ENCODE measurements at places on chromosomes 13 and 19. TPM values are rescaled to one million over a fixed set of nuclear protein-coding genes. Genes with fewer than 3 reads are reported as not detected.

The MAST3 gene
- total RNA-seq = 15.8 TPM

The PODNL1 gene
- 3.2 TPM for total RNA-seq

- peak; percentile 47 for DNase-seq
Measured at GRCh38 chr13:80048802-80049201, 292.1 kb downstream of the SPRY2 start.

GRCh38 chr13:90070362-90070761 lies 1277.1 kb upstream of the MIR17HG start:
- no peak for DNase-seq

- DNase-seq = no peak
Measured at GRCh38 chr13:110860983-110861382, 53.9 kb downstream of the ANKRD10 start.

- DNase-seq = no peak
Measured at GRCh38 chr13:91539286-91540157, 141.1 kb downstream of the GPC5 start.

The ZNF223 gene
- 4.2 TPM for total RNA-seq

The LGI4 gene
- 1.3 TPM for total RNA-seq

The ZNF135 gene
- total RNA-seq = 0.15 TPM

DNA sequence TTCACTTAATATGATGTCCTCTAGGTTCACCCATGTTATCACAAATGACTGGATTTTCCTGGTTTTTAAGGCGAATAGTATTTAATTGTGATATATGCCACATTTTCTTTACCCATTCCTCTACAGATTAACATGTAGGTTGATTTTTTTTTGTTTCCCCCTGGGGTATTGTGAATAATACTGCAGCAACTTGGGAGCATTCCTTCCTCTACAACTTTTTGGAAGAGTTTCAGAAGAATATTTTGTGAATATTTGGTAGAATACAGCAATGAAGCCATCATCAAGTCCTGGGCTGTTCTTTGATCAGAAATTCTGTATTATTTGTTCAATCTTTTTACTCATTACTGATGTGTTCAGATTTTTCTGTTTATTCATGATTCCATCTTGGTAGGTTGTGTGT lies 5.6 kb upstream of the ZNF331 start:
- DNase-seq = no peak

DNA sequence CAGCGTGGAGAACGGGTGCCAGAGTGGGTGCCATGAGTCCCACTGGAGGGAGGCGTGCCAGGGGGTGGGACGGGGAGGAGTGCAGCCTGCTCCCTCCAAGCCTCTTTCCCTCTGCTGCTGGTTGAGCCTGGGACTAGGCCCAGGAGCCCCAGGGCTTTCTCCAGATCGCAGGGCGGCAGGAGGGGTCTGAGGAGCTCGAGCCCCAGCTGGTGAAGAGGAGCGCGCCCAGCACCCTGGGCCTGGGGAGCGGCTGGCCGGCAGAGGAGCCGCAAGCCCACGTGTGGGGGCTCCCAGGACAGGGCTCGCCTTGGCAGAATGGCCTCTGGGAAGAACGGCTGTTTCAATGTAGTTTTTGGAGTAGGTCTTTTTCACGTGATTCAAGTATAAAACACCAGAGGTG lies 12.2 kb upstream of the DCUN1D2 start:
- DNase-seq = no peak

The MCEMP1 gene
- not detected for total RNA-seq

- no peak for DNase-seq
Measured at GRCh38 chr19:18063463-18063862, 23.3 kb downstream of the IL12RB1 start.

DNA sequence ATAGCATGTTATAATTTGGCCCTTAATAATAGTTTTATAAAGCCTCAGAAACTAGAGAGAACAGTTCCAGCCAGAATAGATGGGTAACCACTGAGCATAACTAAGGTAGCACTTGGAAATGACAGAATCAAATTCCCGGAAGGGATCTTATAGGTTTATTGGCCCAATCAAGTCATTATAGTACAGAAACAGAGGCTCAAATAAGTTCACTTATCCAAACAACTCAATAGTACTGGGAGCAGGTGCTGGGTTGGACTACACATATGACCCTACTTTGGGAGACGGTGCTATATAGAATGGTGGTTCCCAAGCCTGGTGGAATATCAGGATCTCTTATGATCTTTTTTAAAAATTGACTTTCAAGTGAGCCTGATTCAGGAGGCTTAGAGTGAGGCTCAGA lies 32.7 kb upstream of the OLFM4 start:
- no peak for DNase-seq

- no peak for DNase-seq
Measured at GRCh38 chr13:107960301-107960700, 255.0 kb downstream of the LIG4 start.

GRCh38 chr13:102328909-102329308 lies 72.9 kb downstream of the FGF14 start:
- no peak for DNase-seq

GRCh38 chr13:72004246-72004645 lies 137.2 kb upstream of the DACH1 start:
- no peak for DNase-seq

- DNase-seq = no peak
Measured at GRCh38 chr13:112812306-112813055, 122.6 kb downstream of the ATP11A start.

GRCh38 chr13:108496362-108497210 lies 132.8 kb upstream of the MYO16 start:
- no peak for DNase-seq

DNA sequence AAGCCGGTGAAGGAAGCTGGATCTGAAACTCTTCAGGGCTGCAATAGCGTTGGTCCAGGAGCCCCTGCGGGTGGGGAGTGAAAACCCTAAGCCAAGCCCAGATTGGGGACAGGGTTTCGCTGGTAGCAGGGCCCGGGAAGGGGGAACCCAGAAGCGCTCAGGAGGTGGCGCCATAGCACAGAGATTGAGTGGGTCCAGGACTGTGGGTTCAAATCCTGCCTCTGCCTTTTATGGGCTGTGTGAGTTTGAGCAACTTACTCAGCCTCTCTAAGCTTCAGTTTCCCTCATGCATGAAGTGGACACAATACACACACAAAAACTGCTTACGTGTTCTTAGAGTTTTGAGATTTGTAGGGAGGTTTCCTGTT lies 8.3 kb upstream of the SYCN start:
- DNase-seq = no peak

GRCh38 chr19:55216461-55217198 lies 7.3 kb upstream of the PTPRH start:
- peak; percentile 95 for DNase-seq

- DNase-seq = no peak
Measured at GRCh38 chr19:16141043-16141442, 2.4 kb upstream of the HSH2D start.

GRCh38 chr13:30787738-30788525 lies 52.6 kb downstream of the ALOX5AP start:
- DNase-seq = no peak

The C13orf42 gene
- total RNA-seq = not detected

The GIPC1 gene
- total RNA-seq = 205 TPM

The CEACAM3 gene
- not detected for total RNA-seq

DNA sequence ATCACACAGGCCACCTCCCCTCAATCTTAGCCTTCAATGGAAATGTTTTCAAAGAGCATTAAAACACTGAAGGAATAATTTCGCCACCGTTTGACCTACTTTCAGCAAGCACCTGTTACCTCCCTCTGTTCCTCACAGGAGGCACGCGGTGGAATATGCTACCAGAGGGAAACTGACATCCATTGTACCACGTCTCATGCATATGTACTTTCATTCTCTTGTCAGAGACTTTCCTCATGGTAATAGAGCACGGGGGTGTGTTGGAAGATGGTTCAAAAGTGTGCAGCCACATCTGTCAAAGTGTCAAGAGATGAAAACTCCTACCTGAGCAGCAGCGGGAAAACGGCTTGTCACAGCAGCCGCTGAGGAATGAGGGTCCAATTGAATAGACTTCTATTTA lies 143.4 kb downstream of the NALCN start:
- DNase-seq = no peak

DNA sequence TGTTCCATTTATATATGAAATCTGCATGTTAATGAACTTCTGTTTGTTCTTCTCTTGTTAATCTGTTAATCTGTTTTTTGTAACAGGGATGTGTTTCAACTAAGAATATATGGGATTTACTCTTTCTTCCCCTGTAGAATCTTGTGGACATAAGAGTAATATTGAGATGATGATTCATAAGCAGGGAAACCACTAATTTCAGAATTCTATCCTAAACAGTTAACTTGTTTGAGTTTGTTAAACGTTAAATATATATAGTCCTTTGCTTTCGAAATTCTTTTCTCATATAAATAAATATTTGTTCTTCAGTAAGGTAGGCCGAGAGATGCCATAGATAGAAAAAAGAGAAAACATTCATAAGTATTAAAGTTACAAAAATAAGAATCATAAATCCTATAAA lies 1052.2 kb upstream of the SPRY2 start:
- DNase-seq = no peak

DNA sequence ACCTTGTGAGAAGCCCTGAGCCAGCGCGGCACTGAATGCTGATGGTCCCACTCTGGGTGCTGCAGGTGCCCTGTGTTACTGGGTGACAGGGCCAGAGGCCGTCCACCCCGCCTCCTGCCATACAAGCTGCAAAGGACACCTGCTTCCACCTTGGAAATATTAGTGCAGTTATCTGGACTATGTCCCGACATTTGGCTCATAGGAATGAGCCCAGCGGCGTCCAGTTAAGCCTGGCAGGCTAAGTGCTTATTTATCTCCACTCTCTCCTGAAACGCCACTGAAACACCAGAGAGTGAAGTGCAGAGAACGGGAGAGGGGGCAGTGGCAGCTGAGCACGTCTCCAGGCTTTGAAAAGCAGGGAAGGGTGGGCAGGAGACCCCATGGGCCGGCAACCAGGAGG lies 145.8 kb downstream of the KDM4B start:
- DNase-seq = no peak

The GDF15 gene
- 17.2 TPM for total RNA-seq

The PDE4C gene
- 2.2 TPM for total RNA-seq

DNA sequence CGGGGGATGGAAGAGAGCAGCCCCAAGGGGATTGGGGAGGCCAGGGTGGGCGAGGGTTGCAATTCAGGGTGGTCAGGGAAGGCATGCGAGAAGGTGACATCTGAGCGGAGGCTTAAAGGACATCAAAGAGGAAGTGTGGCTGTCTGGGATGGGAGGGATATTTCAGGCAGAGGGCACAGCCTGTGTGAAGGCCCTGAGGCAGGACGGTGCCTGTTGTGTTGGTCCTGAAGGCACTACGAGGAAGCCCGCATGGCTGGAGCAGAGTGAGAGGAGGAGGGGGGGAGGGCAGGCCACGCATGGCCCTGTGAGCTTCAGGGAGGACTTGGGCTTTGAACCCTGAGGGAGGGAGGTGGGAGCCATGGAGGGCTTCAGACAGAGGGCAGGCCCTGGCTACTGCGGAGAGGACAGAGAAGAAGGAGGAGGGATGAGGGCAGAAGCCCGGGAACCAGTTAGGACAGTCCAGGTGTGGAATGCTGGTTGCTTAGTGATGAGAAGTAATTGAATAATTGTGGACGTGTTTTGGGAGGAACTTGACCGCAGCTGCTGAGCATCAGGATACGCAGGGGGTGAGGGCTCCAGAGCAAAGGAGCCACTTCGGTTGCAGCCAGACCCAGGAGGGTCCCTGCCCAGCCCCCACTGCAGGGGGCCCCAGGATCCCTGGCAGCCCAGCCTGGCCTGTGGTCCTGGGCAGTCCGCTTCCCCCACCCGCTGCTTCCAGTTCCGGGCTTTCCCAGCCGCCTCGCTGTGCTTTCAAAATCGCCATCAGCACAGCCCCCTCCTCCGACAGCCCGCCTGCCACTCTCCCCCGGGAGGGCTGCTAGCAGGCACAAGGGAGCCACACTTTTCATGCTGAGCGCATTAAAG lies 6.2 kb downstream of the TLE6 start:
- peak; percentile 73 for DNase-seq

- DNase-seq = no peak
Measured at GRCh38 chr13:40061466-40062450, 406.3 kb downstream of the COG6 start.

DNA sequence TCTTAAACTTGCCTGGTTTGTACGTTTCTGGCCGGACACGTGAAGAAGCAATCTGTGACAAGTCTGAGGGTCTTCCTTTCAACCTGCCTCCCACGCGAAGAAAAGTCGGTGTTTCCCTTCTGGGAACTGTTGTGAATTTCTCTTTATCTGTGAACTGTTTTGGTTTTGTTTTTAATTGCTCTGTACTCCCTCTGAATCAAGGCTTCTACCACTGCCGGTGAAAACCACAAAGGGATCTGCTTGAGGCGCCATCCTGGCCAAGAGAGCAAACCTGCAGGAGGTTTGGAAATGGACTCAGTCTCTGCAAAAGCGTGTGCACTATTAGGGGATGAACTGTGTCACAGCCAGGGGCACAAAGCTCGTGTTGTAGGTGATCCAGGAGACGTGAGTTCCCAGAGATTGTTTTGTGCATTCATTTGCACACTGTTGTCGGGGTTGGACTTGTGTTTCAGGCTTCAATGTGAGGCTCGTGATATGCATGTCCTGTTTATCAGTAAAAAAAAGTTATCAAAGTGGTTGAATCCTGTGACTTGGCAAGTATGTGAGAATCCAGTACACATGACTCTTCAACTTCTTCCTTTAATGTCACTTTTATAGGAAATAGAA lies 9.7 kb downstream of the SIGLEC8 start:
- no peak for DNase-seq

DNA sequence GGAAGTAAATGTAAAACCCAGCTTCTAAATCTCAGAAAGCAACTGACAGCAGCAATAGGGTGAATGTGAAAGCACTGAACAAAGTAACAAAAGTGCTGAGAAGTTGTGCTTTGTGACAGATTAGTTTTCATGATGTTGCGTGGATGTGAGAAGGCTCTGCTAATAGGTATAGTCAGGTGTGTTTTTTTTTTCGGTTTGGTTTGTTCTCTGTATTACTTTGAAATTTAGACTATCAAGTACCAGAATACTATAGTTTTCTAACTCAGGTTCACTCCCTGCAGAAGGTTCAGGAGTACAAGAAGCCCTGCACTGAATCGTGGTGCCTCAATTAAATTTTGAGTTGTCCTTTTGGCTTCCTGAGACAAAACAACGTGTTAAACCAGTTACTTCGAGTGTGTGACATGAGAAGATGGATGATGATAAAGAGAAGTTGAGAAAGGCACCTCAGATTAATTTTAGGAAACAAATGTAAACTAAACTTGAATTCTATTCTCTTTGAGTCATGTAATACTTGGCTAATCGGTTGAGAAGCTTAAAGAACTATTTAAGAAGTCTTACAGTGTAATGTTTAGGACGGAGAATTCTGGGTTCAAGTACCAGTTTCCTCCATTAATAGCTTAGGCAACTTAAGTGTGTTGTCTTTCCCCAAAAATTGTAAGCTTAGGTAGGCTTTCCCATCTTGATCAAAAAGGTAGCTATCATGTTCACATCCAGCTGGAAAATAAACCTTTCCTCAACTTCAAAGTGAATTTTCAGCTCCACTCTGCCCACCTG lies 10.3 kb downstream of the MIR17HG start:
- no peak for DNase-seq

GRCh38 chr13:112246731-112247470 lies 129.3 kb upstream of the SPACA7 start:
- DNase-seq = no peak

The FGF22 gene
- not detected for total RNA-seq

The FRY gene
- total RNA-seq = 4.7 TPM

DNA sequence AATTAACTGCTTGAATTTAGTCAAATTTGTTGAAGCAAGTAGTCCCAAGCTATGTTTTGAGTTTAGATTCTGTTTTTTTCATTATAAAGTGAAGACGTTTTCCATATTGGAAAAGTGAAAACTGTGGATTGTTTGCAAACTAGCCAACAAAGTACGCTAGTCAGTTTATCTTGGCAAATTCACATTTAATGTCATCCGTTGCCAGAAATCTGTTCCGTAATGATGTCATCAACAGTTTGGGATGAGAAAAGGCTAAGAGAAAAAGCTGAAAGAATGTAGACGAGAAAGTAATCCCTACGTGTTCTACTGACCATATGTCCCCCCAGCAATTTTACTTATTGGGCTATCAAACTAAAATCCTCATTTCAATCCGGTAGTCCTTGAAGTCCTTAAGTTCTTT lies 419.6 kb downstream of the GPC6 start:
- no peak for DNase-seq

Measured in PC-9 (cell line).